ENCODE measurements at places on chromosomes 7 and 10. TPM values are rescaled to one million over a fixed set of nuclear protein-coding genes. Genes with fewer than 3 reads are reported as not detected.

The FGFBP3 gene
- 0.91 TPM for total RNA-seq

GRCh38 chr10:20847512-20847911, 49.6 kb downstream of the NEBL start:
- DNase-seq, result no peak

The NXPH1 gene
- total RNA-seq, result not detected

GRCh38 chr10:11853468-11853867, 30.3 kb downstream of the PROSER2 start:
- no peak for DNase-seq

DNA sequence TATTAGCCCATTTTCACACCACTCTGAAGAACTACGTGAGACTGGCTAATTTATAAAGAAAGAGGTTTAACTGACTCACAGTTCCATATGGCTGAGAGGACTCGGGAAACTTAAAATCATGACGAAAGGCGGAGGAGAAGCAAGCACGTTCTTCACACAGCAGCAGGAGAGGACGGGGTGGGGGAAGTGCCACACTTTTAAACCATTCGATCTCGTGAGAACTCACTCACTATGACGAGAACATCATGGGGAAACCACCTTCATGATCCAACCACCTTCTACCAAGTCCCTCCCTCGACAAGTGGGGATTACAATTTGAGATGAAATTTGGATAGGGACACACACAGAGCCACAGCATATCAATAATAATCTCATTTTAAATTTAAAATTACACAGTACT, 80.2 kb downstream of the VWDE start:
- DNase-seq, result no peak

The SLC26A3 gene
- total RNA-seq, result not detected

DNA sequence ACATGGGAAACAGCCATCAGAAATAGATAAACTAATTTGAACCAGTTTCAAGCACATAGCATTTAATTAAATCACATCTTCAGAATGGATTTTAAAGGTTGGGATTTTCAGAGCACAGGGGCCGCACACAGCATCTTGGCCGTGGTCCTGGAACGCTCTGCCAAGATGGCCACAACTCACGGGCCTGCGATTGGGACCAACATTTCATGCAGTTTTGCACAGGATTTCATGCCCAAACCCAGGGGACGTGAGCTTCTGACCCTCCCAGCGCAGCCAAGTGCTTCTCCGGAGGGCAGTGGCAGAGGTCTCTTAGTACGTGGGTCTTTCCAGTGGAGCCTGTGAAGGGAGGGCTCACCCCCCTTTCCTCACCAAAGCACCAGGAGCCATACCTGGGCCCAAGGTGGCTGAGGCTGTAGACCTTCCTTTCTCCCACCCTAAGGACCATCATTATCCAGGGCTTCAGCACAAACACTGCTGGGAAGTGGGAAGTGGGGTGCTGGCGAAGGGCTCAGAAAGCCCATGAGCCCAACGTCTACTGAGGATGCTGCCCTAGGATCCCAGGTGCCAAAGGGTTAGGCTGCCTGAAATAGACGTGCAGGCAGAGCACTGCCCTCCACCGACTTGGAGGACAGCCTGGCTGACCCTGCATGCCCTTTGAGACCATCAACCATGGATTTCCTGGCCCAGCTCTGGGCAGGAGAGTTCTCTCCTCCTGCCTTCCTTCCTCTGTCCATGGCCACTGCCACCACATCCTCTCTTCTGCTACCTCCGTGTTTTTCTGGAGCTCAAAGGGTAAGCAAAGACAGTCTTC, 611.2 kb upstream of the MGMT start:
- no peak for DNase-seq

GRCh38 chr7:36310897-36311296, 78.8 kb upstream of the ANLN start:
- DNase-seq, result no peak

DNA sequence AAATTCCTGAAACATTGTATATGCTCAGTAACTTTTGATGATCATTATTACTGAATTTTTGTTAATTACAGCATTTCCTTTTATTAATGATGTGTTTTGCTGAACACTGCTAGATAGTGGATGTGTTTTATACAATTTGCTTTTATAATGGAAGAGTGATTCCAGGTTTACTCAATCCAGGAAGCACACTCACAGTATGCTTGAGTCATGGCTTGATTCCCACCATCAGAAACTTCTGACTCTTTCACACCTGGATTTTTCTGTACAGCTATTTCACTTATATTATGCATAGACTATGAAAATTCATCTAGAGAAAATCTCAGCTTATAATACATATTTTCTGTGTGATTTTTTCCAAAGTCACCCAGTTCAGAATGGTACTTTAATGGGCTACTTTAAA, 1040.9 kb downstream of the GRM8 start:
- no peak for DNase-seq

DNA sequence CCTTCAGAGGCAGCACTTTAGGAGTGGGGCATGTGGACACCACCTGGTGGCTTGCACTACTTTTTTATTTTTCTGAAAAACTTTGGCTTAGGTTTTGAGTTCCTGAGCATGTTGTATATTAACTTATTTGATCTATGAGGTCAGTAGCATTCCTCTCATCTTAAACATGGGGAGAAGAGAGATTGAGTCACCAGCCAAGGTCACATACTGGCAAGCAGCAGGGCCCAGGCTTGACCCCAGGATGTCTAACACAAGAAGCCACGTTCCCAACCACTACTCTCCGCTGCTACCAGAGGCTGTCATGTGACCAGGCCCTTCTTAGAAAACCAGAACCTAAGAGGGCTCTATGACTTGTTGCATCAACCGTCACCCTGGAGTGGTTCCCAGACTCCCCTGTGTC, 210.3 kb upstream of the GPR26 start:
- no peak for DNase-seq

The PIP gene
- total RNA-seq, result not detected

DNA sequence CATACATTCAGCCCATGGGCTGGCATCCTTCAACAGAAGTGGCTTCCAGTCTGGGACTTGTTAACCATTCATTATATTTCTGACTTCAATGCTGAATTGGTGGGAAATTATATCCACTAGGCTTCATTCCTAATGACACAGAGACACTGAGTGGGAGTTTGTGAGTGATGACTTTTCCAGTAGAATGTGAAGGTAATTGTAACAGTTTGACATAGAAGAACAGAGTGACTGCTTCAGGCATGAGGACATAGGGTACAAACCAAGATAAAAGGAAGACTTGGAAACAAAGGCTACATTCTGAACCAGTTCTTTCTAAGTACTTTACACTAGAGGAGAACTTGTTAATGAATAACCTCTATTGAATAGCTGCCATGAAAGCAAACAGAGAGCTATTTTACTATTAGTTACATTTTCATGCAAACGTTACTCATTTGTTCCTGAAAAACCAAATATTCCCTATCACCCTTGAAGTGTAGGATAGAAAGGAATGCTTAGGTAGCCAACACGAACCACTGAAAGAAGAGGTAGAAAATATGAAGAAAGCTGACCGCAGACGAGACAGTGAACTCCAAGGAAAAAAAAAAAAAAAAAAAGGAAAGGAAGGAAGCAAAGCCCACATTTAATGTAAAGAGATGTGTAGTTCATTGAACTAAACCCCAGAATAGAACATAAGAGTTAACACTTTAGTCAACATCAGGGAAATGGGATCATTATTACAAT, 237.0 kb upstream of the SEMA3C start:
- no peak for DNase-seq

DNA sequence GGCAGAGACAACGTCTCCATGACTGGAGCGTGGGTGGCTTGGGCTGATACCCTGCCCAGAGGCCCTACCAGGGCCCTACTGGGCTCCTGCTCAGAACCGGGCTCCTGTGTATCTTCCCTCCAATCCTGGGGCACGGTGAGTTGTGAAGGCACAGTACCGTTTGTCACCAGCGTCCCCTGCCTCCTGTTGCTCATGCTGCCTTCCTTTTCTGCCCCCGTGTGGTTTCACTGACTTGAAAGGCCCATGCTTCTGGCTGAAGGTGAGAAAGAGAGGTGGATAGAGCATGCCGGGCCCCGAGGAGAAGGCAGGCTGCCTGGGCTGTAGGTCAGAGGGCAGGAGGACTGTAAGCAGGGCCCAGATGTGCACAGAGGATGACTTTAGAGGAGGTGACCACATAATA, 9.1 kb upstream of the DMBT1 start:
- DNase-seq, result no peak

The ZNF804B gene
- not detected for total RNA-seq

Data from pancreas (tissue), 10 donors.